ENCODE measurements at places on chromosomes 3 and 15. TPM values are rescaled to one million over a fixed set of nuclear protein-coding genes. Genes with fewer than 3 reads are reported as not detected.

The TMC3 gene
- total RNA-seq = not detected

The AADAC gene
- not detected for total RNA-seq

The WDR93 gene
- 2.5 TPM for total RNA-seq

The MPI gene
- total RNA-seq = 33.7 TPM

The TP63 gene
- total RNA-seq = 1.1 TPM

The GP9 gene
- not detected for total RNA-seq
